H1 (cell line): ENCODE measurements at places on chromosomes 5 and 9.

GRCh38 chr5:88188458-88189132 lies 80.0 kb downstream of the TMEM161B start:
- DNase-seq, result no peak

DNA sequence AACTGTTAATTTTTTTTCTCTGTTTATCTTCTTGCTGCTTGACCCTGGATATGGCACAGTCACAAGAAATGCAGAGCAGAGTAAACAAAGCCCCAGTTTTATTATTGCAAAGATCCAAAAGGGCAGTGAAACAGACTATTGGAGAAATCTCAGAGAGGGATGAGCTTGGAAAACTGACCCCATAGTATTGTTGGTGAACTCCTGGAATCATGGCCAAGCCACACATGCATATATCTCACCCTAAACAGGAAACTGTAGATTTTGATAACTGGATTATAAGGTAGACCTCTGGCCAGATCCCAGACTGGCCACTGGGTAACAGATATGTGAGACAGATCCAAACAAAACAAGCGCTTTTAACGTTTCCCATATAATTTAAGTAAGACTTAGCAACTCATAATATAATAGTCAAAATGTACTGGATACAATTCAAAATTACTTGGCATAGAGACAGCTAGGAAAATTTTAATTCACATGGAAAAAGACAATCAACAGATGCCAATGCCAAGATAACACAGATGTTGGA lies 263.5 kb upstream of the SEMA6A start:
- no peak for DNase-seq

DNA sequence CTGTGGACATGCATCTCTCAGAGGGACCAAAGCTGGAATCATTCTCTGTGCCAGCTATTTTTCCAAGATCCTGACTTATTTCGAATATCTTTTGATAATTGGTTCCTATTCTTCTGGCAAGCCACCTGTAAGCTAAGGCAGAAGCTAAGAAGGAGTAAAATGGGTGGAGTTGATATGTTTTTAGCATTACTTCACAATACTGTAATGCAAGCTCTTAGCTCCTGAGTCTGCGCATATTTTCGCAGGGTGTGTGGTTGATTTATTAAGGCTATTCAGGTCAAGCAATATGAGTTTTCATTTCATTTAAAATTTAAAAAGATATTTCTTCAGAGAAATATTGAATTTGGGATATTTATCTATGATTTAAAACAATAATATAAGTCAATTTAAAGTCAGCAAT lies 158.5 kb upstream of the ADAMTS16 start:
- DNase-seq, result no peak

DNA sequence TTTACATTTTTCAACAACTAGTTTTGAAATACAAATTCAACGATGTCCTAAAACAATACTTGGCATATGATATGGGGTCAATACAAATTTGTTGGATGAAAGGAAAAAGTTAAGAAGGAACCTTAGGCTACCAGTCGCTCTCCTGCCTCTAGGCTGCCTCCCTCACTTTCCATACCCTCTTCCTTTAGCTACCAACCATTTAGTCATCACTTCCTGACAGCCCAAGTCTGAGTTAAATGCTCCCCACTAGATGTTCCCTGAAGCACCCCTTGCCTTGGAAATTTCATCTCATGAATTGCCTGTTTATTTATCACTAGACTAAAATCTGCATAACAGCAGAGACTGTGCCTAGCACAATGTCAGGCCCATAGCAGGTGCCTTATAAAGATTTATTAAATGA lies 2.7 kb upstream of the LARS1 start:
- DNase-seq, result no peak

GRCh38 chr5:6606884-6607558 lies 25.8 kb downstream of the NSUN2 start:
- DNase-seq, result no peak

GRCh38 chr5:158709279-158709678 lies 390.4 kb downstream of the EBF1 start:
- no peak for DNase-seq

- no peak for DNase-seq
Observed at GRCh38 chr9:16046713-16047112, 493.9 kb downstream of the CCDC171 start.

DNA sequence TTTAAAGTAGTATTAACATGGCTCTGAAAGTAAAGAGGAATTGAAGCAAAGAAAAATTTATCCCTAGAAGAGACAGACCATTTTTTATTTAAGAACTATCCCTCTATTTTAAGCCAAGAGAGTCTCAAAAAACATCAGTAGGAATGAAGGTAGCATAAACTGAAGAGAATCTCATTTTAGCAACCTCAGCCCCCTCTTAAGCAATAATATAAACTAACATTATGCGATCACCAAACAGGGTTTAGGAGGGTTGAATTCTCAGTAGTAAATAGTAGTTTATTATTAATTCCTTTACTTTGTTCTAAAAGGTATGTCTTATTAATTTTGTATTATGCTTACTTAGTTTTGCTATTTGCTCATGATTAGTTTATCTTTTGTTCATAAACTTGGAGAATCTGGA lies 287.4 kb downstream of the CDK5RAP2 start:
- no peak for DNase-seq

DNA sequence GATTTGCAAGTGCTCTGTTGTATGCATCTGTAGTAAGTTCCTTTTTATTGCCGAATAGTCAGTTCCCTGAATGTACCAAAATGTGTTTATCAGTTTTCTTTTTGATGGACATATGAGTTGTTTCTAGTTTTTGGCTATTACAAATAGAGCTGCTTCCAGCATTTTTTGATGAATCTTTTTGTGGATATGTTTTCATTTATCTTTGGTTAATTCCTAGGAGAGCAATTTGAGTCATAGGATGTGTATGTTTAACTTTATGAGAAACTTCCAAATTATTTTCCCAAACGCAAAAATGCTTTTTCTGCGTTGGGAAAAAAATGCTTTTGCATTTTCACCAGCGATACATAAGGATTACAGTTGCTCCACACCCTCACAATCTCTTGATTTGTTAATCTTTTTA lies 287.7 kb downstream of the FER start:
- DNase-seq, result no peak
